Kasumi-1 (cell line): ENCODE measurements at places on chromosomes 12 and 14.

DNA sequence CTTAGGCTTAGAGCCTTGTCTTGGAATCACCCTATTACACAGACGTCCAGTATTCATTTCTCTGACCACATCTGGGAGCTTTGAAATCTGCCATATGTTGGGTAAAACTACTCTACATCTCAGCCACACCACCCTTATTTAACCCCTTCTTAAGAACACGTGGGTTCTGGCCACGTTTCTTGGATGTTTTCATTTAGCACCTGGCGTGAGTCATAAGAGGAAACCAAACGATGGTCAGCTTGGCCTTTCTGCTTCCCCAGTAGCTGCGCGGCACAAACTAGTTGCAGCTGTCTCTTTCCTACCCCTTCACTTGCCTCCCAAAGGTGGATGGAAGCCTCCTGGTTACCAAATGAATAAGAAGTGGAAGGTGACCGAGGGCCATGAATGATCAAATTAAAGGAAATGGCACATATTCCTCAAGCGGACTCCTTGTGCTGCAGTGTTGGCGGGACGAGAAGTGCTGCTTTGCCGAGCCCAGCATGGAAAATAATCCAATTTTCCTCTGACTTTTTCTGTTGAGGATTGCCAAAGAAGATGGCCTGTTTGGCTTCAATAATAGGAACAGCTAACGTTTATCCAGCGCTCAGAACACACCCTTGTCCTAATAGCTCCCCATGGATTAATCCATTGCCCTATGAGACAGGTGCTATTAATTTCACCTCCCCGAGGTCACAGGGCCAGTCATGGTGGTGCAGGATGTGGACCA, 154.1 kb downstream of the ZNF664 start:
- no peak for DNase-seq

GRCh38 chr14:20775901-20776300, 5.2 kb upstream of the RNASE6 start:
- no peak for DNase-seq

DNA sequence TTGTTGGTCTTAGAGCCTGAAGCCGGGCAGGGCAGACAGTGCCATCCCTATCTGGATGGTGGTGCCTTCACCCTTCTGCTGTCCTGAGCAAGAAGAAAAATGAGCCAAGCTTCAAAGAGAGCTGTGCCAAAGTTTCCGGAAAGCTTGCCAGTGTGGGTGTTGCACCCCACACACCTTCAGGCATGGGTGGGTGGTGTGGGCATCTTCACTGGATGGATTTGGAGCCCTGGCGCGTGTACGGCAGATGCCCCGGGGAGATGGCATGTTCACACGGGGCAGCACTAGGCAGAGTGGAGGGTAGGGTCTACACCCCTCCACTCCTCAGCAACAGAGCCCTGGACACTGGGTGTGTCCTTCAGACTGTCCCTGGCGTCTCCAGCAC, 33.0 kb downstream of the PACS2 start:
- DNase-seq: no peak

GRCh38 chr12:68559984-68560850, 50.5 kb upstream of the RAP1B start:
- DNase-seq: peak; percentile 33

DNA sequence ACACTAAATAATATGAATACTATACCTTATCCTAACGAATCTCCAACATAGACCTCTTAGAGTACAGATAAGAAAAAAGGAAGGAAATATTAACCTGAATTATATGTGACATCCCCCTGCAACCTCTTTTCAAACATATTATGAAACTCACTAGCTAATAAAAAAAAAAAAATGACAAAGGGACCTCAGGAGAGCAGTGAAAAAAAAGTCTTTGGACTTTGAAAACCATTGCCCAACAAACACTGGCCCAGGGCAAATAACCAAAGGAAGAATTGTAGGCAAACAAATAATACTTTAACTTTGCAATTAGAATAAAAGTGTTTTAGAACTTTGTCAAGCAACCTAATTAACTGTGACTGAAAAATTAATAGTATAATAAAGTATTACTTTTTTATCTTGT, 7.7 kb downstream of the SOX5 start:
- DNase-seq: no peak

GRCh38 chr14:77052281-77053044, 24.0 kb upstream of the IRF2BPL start:
- DNase-seq: no peak

DNA sequence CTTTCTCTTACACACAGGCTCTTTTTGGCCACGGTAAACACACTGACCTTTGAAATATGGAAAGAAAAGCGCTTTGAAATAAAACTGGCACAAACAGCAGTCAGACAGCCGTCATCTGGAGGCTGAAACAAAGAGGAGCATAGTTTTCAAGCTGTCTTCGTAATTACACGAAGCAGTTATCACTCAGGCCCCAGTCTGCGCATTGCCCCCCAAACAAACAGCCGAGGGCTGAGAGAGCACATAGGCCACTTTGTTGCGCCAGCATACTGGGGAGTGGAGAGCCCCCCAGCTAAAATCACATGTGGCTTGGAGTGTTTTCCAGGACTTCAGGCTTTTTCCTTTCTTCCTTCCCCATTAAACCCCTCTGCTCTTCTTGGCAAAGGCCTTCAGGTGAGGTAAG, 142.9 kb upstream of the BTG1 start:
- no peak for DNase-seq

DNA sequence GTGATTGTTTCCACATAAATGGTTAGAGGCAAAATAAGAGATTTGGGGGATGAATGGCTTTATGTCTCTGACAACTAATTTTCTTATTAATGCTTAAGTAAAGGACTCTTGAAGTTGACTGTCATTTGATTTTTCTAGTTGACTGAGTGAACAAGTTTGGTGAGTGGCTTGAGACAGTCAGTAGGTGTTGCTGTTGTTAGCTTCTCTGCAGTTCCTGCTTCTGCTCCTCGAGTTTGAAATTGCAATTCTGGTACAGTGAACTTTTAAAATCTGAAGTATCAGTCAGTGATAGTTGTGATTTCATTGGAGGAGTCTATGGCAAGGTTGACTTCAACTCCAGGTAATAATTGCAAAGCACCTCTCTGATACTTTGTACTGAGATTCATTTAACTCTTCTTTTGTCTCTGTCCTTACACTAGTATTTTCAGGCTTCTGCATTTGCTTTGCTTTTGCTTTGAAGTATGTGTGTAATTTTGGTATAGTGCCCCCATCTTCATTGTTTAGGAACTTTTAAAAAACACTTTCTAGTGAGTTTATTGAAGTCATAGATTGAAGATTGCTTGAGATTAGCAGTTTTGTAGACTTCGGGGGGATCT, 415.5 kb downstream of the PCNX1 start:
- peak; percentile 70 for DNase-seq

DNA sequence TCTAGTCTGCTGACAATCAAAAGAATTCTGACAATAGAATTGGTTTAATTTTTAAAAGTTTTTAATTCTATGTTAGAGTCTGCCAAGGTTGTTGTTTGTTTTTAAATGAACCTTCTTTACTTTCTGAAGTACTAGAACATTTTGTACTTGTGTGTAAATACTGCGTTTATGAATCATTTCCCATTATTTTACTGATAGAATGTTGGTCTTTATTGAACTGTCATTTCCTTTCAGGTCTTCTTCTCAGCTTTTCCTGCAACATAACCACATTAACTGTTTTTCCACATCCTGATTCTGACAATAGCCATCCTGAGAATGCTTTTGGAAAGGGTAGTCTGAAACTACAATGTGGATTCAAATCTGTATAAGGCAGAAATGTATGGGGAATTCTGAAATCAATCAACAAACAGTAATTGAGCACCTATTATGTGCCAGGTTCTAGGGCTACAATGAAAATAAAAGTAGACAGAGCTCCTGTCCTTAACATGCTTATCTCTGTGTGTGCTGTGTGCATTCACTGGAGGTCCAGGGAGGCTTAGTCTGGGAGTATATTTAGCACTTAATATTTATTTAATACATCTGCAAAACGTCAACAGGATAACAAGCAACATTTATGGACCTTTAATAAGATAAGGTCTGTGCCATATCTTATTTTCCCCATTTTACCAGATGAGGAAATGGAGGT, 73.1 kb upstream of the SLC38A2 start:
- DNase-seq: peak; percentile 5

- no peak for DNase-seq
Observed at GRCh38 chr12:43361031-43361710, 190.8 kb downstream of the ADAMTS20 start.

DNA sequence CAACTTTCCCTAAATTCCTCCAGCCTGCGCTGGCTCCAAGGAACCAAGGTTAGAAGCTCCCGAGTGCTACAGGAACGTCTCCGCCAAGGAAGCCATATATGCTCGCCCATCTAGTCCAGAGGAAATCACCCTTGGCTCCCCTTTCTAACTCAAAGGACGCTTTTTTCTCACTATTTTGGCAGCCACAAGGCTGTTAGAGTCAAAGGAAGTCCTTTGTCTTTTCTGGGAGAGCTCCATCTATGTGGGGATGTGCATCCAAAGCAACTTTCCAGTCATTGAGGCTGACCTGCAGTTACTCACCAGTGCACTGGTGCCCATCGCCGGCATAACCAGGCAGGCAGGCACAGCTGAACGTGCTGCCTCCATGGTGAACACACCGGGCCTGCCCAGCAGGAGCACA, 37.6 kb downstream of the RTRAF start:
- no peak for DNase-seq

- DNase-seq: no peak
Observed at GRCh38 chr12:131287938-131288764, 334.4 kb downstream of the ADGRD1 start.
